K562 (cell line): ENCODE measurements at places on chromosomes 1 and 21. TPM values are rescaled to one million over a fixed set of nuclear protein-coding genes. Genes with fewer than 3 reads are reported as not detected.
A peak's percentile ranks its signal among the peaks of the same experiment; 100 is the strongest.

GUCA2A gene
- not detected in 2 replicates for total RNA-seq

RAB25 gene
- total RNA-seq: 0.27 and 0.49 TPM in 2 replicates

NEGR1 gene
- not detected in 2 replicates for total RNA-seq

- H3K36me3 ChIP-seq: no peaks in the 10 kb centered on the region
- no peaks in the 10 kb centered on the region for H3K4me1 ChIP-seq
- no peak overlapping the region for H3K4me3 ChIP-seq
- peak; percentile 66 for DNase-seq
- H3K27me3 ChIP-seq: peaks cover 27% of the 10 kb centered on the region
Measured at GRCh38 chr1:159798893-159799292, 3.3 kb upstream of the FCRL6 start.

- H3K36me3 ChIP-seq: no peaks in the 10 kb centered on the region
- H3K4me3 ChIP-seq: no peak overlapping the region
- no peaks in the 10 kb centered on the region for H3K4me1 ChIP-seq
- H3K27me3 ChIP-seq: peaks cover 24% of the 10 kb centered on the region; the same call in 2 of the 3 replicates
- no peak for DNase-seq
Measured at GRCh38 chr21:46118316-46119143, 20.6 kb downstream of the COL6A2 start.

GRCh38 chr1:202164271-202165037, 4.1 kb upstream of the PTPN7 start:
- no peaks in the 10 kb centered on the region for H3K27me3 ChIP-seq
- H3K27ac ChIP-seq: peak overlapping the region; percentile 99
- peaks cover 16% of the 10 kb centered on the region; the same call in 2 of the 3 replicates for H3K36me3 ChIP-seq
- H3K4me1 ChIP-seq: peaks cover 71% of the 10 kb centered on the region

DNA sequence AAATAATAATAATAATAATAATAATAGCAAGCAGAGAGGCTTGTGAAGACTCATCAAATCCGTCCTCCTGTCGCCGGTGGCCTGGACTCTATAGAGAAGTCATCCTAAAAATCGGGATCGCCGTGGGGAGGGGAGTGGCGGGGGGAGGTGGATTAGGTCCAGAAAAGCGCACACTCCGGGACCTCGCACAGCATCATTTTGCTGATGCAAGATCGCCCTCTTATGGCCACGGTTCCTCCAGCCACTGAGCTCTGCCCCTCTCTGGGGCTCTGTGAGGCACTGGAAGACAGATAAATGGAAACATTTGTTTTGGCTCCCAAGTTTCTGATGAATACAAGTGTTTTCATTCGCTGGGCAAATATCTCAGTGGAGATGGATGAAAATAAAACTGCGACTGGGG, 612.0 kb downstream of the MATN1 start:
- peak; percentile 67 for DNase-seq
- no peaks in the 10 kb centered on the region for H3K36me3 ChIP-seq
- H3K27me3 ChIP-seq: peaks cover 20% of the 10 kb centered on the region; the same call in 2 of the 3 replicates
- H3K27ac ChIP-seq: no peak overlapping the region
- no peaks in the 10 kb centered on the region for H3K4me1 ChIP-seq
- no peak overlapping the region for H3K4me3 ChIP-seq

DNA sequence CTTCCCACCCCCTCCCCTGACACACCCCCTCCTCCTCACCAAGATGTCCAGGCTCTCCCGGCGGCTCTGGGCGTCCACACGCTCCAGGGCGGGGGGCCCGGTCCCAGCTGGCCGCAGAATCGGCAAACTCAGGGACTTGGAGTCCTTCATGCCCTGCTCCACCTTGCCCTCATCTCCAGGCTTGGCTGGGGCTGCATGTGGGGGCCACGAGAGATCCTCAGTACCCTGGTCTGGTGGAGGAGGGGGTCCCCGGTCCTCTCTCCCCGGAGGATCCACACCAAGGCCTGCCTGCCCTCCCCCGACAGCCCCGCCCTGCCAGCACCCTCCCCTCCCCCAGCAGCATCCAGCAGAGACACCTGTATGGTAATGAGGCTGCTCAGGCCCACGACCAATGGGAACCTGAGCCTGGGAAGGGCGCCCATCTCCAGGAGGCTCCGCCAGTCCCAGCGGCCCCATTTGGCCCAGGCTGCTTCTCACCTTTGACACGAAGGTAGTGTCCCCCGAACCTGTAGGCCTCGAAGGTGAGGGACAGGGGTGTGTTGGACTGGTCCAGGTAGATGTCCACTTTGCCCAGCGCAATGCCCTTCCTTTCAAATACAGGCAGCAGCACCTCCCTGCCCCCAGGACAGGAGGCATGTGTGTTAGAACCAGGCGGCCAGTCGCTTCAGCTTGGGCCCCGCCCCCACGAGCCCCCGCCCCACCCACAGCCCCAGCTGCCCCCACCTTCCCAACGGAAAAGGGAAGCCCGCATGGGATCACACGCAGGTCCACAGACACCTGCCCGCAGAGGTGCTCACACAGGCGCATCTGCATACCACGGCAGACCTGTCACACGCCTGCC, 8.2 kb upstream of the TNFRSF25 start:
- no peaks in the 10 kb centered on the region for H3K36me3 ChIP-seq
- peaks cover 75% of the 10 kb centered on the region for H3K27me3 ChIP-seq
- DNase-seq: peak; percentile 53

DNA sequence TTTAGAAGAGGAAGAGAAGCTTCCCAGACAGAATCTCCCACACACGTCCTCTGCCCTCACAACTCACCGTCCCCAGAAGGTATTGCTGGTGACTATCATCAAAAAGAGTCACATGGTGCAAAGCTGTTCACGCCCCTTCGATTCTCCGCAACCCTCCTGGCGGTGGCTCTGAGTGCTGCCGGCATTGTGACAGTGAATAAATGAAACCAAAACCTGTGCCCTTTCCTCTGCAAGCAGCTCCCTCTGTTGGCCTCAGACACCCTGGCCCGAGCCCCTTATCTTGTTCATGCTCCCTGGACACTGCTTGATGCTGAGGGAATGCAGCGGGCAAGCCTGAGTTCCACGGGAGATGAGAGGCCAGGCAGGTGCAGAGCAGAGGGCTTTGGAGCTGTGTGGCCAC, 510.3 kb downstream of the NPHP4 start:
- H3K4me1 ChIP-seq: no peaks in the 10 kb centered on the region
- DNase-seq: peak; percentile 40
- H3K27ac ChIP-seq: no peak overlapping the region
- no peaks in the 10 kb centered on the region for H3K36me3 ChIP-seq

DNA sequence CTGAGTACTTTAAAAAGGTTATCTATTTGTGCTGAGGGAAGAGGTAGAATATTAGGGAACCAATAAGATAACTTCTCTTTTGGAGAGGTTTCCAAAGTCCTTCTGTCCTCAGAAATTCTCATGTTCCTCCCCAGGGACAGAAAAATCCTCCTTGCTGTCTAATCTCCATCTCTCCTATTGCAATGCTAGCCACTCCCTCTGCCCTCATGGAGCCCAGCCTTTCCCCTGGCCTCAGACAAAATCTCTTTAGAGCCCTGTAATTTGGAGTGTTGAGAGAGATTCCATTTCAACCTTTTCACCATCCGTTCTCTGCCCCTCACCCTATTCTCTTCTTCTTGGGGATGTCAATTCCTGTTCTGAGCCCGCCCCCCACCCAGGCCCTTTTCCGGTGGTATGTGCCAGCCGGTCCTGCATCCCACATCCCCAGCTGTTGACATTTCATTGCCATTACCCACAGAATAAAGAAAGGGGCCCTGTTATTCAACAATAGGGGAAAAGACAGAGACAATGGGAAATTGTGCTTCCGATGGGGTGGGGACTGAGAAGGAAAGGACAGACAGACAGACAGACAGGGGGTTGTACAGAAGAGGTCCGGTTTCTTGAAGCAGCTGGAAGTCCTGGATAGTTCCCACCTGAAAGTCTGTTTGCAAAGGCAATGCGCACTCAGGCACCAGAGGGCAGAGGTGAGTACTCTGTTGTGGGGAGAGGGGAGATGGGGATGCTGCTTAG, at the start of gene HAPLN2:
Gene HAPLN2 (plus strand): TSS at position 563 of the 729 bp plus-strand sequence. CDS start 4,076 bp downstream, outside the sequence.
- peak; percentile 47 for DNase-seq
- H3K4me3 ChIP-seq: no peak within 1 kb of the TSS
- H3K4me1 ChIP-seq: peaks cover 17% of the 10 kb centered on the region
- H3K36me3 ChIP-seq: no peaks in the 10 kb centered on the region
- no peak within 1 kb of the TSS for H3K27ac ChIP-seq
- H3K27me3 ChIP-seq: no peaks in the 10 kb centered on the region

DNA sequence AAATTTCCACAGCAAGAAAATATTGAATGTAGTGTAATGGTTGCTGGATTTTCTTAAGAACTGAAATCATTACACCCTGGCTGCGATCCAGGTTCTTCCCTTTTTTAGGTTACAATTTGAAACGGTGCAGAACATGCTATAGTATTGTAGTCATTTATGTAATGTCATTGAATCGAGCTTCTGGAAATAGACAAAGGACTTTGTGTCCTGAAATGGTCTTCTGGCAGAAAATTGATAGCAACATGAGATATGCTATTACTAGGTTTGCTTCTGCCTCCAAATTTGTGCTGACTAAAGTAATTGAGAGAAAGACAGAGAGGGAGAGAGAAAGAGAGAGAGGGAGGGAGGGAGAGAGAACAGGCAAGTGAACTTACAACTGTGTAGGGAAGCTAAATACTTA, 146.2 kb upstream of the NFIA start:
- H3K27me3 ChIP-seq: no peaks in the 10 kb centered on the region
- H3K4me3 ChIP-seq: no peak overlapping the region
- H3K27ac ChIP-seq: no peak overlapping the region

DNA sequence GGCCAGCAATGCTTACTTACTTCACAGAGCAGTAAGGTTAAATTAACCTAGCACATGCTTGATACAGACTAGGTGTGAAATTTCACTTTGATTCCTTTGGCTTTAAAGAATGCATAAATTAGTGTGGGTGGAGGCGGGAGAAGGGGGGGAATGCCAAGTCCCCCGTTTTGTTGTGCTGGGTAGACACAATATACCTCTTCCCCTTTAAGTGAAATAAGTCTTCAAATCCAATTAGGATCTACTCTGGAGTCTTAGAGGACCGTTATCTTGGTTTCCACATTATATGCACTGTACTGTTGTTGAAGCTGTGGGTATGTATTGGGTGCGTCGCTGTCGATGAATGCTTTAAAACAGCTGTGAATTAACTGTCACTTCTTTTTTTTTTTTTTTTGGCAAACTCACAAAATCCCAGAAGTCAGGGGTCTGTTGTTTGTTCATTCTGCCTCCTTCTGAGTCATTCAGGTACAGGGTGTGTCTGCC, 1.6 kb upstream of the S1PR1 start:
- peaks cover 23% of the 10 kb centered on the region for H3K27me3 ChIP-seq
- no peaks in the 10 kb centered on the region for H3K36me3 ChIP-seq
- no peak for DNase-seq

- H3K36me3 ChIP-seq: no peaks in the 10 kb centered on the region
- H3K27ac ChIP-seq: no peak overlapping the region
- no peak for DNase-seq
- H3K4me3 ChIP-seq: no peak overlapping the region
- no peaks in the 10 kb centered on the region for H3K27me3 ChIP-seq
Measured at GRCh38 chr1:29870621-29871020, 634.3 kb downstream of the PTPRU start.

GRCh38 chr1:12597792-12598191, 20.2 kb downstream of the DHRS3 start:
- H3K4me1 ChIP-seq: peaks cover 18% of the 10 kb centered on the region
- no peak for DNase-seq
- H3K27me3 ChIP-seq: no peaks in the 10 kb centered on the region
- no peak overlapping the region for H3K27ac ChIP-seq
- H3K36me3 ChIP-seq: peaks cover 74% of the 10 kb centered on the region

GRCh38 chr1:204650911-204651570, 34.5 kb downstream of the LRRN2 start:
- H3K4me1 ChIP-seq: peaks cover 3% of the 10 kb centered on the region; the same call in 1 of the 2 replicates
- no peaks in the 10 kb centered on the region for H3K36me3 ChIP-seq
- H3K27me3 ChIP-seq: peaks cover 45% of the 10 kb centered on the region
- no peak for DNase-seq
- no peak overlapping the region for H3K27ac ChIP-seq

GRCh38 chr1:86191958-86192357, 35.4 kb upstream of the COL24A1 start:
- H3K27me3 ChIP-seq: no peaks in the 10 kb centered on the region
- no peaks in the 10 kb centered on the region for H3K36me3 ChIP-seq
- H3K4me3 ChIP-seq: no peak overlapping the region
- no peaks in the 10 kb centered on the region for H3K4me1 ChIP-seq
- DNase-seq: no peak

DNA sequence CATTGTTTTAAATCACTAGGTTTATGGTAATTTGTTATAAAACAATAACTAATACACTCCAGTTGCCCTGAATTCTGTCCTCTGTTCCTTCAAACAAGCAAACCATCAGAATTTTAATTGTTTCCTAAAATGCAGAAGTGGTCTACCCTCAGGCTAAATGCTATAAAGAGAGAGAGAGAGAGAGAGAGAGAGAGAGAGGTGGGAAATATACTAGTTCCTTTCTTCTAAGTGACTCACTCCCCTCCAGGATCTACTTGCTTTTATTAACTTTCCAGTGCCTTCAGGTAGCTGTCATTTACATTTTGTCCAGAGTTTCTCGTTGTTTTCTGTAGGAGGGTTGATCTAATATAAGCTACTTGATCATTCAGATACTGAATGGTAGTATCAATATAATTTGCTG, 26.4 kb downstream of the LRRC53 start:
- H3K27me3 ChIP-seq: no peaks in the 10 kb centered on the region
- no peak for DNase-seq
- no peak overlapping the region for H3K4me3 ChIP-seq
- no peaks in the 10 kb centered on the region for H3K4me1 ChIP-seq
- H3K27ac ChIP-seq: no peak overlapping the region
- no peaks in the 10 kb centered on the region for H3K36me3 ChIP-seq

DNA sequence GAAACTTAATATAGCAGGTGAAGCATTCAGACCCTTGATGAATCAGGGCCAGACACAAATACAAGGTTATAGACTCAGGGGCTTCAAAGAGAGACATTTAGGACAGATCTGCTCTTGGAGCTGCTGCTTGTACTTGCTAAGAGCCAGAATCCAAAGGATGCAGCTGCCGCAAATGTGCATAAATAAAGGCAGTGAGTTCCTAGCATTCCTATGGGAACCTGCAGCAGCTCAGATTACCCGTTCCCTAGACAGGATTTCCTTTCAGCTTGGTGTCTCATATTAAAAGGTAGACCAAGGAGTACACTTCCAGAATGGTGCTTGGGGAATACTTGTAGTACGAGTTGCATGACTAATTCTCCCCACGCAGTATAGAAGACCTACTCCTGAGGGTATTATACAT, 9.7 kb upstream of the LRRC53 start:
- DNase-seq: no peak
- no peaks in the 10 kb centered on the region for H3K4me1 ChIP-seq
- no peak overlapping the region for H3K27ac ChIP-seq
- H3K36me3 ChIP-seq: no peaks in the 10 kb centered on the region
- H3K27me3 ChIP-seq: no peaks in the 10 kb centered on the region

- no peaks in the 10 kb centered on the region; the same call in 2 of the 3 replicates for H3K4me1 ChIP-seq
- H3K4me3 ChIP-seq: no peak overlapping the region
- H3K36me3 ChIP-seq: no peaks in the 10 kb centered on the region
- H3K27ac ChIP-seq: no peak overlapping the region
- DNase-seq: no peak
- H3K27me3 ChIP-seq: no peaks in the 10 kb centered on the region
Measured at GRCh38 chr1:24727501-24728216, 17.6 kb upstream of the CLIC4 start.

- H3K4me1 ChIP-seq: peaks cover 10% of the 10 kb centered on the region
- no peaks in the 10 kb centered on the region for H3K36me3 ChIP-seq
- no peaks in the 10 kb centered on the region for H3K27me3 ChIP-seq
- peak overlapping the region; percentile 63 for H3K4me3 ChIP-seq
Measured at GRCh38 chr1:153783233-153784190, 8.3 kb downstream of the SLC27A3 start.
